Esophagus squamous epithelium (tissue), 5 donors: ENCODE measurements at places on chromosomes 3 and 15.

- no peak for DNase-seq
Observed at GRCh38 chr15:88802250-88802990, 816 bp upstream of the ACAN start.

- DNase-seq: no peak
Observed at GRCh38 chr3:43423142-43423541, 136.8 kb downstream of the SNRK start.

GRCh38 chr15:80852676-80853075 is 73.5 kb downstream of the CEMIP start:
- DNase-seq: no peak

GRCh38 chr3:39707314-39707909 is 102.0 kb upstream of the MYRIP start:
- DNase-seq: no peak

DNA sequence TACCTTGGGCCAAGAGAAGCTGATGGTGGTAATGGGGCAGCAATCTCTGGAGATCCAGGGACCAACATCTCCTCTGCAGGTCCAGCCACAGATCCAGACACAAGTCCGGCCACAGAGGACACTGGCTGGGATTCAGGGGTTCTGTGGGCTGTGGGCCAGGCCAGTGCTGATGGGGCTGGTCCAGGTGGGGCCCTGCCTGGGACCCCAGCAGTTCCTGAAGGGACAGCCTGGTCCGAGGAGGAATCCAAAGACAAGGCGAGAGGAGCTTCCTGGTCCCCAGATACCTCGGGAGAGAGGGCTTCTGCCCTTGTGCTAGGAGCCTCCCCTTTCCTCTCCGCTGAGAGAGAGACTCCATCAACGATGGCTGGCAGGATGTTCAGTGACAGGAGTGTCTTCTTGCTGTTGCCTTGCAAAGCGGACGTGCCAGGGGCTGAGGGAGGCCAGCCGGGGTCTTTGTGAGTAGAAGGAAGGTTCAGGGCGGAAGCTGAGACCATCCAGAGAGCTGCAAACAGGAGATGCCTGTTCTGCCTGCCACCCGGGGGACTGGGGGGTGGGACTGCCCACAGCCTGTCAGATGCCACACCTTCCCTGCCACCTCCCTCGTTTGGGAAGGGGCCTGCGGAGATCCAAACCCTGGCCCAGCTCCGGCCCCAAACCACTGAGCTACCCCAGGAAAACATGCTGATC is 24.5 kb upstream of the GOLGA6C start:
- no peak for DNase-seq
